ENCODE measurements at places on chromosomes 4 and X.

GRCh38 chrX:111506826-111507225 is 4.6 kb upstream of the SERTM2 start:
- DNase-seq, result no peak

- DNase-seq, result no peak
These were observed 61.3 kb downstream of the AR start for GRCh38 chrX:67604979-67605703.

DNA sequence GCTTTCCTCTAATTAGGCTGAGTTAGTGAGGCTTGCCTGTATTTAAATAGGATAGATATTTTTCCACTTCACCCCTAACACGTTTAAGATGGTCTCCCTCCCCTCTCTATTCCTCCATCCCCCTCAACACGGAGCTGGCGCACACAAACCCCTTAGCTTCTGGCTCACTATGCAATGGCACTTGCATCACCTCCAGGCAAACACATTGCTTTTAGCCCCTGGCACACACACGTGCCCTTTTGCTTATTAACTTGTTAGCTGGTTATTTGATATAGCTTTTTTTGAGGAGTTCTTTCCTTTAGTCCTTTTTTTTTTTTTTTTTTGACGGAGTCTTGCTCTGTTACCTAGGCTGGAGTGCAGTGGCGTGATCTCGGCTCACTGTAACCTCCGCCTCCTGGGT is 94.3 kb downstream of the HDAC8 start:
- DNase-seq, result no peak

GRCh38 chr4:170157670-170158069 is 67.9 kb upstream of the AADAT start:
- DNase-seq, result no peak

GRCh38 chr4:153950100-153950979 is 161.5 kb upstream of the SFRP2 start:
- no peak for DNase-seq

DNA sequence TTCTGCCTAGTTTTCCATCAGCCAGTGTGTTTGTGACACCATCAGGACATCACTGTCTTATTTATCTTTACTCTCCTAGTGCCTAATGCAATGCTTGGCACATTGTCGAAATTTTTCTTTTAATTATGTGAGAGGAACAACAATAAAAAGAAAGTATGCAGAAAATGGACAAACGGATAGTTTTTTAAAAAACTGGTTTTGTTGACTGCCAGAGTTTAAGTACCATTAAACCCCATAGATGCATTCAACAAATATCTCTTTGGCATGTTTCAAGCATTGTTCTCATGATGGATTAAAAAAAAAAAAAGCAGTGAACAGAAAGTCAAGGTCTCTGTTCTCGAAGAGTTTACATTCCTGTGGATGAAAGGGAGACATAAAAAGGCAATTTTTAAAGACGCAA is 398.4 kb downstream of the PPP3CA start:
- DNase-seq, result no peak

DNA sequence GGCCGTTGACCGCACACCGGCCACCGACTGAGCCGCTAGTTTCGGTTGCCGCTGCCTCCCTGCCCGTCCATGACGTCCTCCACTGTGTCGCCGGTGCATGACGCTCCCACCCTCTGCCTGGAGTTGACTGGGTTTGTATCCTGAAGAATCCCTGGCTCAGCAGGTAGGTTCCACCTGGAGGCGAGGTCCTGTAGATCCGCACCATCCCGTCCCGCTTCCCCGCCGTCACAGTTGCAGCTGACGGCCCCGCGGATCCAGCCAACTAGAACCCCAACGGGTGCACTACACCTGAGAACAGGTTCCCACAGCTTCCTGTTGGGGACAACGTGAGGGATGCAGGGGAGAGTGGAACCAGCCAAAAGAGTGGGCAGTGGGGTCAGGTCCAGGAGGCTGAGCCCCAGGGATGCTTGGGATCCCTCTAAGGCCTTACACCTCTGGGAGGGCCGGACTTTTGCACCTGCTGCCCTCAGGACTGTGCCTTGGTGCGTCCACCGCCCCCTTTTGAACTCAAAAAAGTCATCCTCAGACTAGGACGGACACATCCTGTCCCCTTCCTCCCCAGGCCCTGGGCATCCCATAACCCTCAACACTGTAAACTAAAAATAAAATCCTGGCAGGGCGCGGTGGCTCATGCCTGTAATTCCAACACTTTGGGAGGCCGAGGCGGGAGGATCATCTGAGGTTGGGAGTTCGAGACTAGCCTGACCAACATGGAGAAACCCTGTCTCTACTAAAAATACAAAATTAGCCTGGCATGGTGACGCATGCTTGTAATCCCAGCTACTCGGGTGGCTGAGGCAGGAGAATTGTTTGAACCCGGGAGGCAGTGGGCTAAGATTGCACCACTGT is 1.1 kb upstream of the SLBP start:
- no peak for DNase-seq

DNA sequence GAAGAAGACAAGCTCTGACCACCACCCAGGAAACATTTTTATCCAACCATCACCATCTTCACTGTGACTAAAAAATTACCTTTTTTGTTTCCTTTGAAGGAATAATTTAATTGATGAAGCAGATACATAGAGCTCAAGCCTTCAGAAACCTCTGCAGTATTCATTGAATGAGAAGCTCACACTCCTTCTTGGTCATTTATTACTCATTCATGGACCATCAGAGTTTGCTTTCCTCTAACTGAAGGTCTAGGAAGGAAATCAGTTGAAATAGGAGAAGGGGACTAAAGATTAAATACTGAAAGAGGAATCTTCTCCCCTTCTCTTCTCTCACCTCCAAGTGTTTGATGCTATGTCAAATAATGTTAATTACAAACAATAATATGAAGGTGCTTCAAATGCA is 290.6 kb upstream of the KLF3 start:
- DNase-seq, result no peak

- DNase-seq, result no peak
These were observed 131.8 kb downstream of the SCFD2 start for GRCh38 chr4:53234111-53234510.

DNA sequence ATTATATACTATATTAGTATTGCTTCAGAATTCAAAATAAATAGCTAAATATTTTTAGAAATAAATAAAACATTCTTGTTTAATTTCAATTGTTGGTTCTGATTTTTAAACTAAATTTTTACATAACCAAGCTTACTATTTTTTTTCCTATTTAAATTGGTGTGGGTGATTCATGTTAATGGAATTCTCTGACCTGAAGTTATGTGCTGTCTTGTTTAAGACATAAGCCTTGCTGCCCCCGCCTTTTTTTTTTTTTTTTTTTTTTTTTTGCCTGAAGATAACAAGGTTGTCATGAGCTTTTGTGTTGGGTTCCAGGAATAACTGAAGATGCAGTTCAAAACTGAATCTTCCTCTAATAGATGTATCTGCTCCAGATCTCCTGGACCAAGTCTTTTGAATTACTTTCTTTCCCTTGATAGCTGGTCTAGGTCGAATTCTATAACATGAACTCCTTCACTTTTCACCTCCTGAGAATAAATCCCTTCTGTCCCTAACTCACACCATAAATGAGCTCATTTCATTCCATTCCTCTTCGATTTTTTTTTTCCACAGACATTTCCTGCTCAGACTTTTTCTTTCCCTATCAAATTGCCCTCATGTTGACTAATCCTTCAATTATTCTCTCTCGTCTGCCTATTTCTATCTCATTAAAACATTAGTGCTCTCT is 261.5 kb upstream of the FTHL17 start:
- no peak for DNase-seq

- no peak for DNase-seq
These were observed 44.3 kb downstream of the TBC1D9 start for GRCh38 chr4:140711910-140712309.

DNA sequence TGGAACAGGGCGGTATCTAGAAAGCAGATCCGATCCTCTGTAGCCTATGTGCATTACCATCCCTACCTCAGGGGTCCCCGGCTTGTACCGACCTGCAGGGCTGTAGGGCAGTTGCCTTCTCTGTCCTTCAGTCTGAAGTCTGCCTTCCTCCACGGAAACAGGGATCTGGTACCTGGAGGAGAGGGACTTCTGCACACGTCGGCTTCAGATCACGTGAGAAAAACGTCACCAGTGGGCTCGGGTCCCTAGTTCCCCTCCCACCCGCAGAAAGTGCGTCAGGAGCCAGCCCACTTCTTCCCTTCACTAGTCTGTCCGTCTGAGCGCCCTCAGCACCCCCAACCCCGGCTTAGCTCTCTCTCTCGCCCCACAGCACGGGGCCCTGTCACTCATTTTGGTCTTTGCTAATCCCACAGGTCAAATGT is at the start of gene TCEAL5:
TSS of gene TCEAL5 (minus strand) at position 170 of the 422 bp plus-strand sequence. CDS start 2,187 bp downstream, outside the sequence.
- DNase-seq, result no peak

DNA sequence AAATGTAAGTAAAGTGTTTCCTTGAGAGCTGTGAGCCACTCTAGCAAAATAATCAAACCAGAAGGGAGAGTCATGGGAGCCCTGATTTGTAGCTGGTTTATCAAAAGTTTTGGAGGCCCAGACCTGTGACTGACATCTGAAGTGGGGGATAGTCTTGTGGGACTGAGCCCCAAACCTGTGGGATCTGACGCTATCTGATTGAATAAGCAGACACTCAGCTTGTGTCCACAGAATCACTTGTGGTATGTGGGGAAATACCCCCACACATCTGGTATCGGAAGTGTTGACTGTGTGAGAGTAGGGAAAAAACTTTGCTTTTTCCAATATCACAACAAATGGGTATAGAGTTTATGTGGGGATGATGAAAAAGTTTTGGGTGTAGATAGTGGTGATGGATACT is 35.4 kb downstream of the FUNDC1 start:
- no peak for DNase-seq

DNA sequence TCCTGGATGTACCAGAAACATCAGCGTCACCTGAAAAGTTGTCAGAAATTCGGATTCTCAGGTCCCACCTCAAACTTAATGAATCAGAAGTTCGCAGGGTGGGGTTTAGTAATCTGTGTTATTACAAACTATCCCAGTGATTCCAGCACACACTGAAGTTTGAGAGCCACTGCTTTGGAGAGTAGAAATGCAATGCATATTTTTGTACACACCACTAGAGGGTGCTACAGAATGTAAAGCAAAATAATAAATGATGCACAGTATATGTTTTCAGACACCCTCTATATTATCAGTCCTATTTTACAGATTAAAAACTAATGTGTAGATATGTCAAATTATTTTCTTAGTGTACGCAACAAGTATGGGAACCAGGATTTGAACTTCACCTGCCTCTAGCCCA is 2.4 kb upstream of the MORF4L2 start:
- DNase-seq, result no peak

- no peak for DNase-seq
These were observed 157.4 kb upstream of the AMOT start for GRCh38 chrX:112997991-112998390.

DNA sequence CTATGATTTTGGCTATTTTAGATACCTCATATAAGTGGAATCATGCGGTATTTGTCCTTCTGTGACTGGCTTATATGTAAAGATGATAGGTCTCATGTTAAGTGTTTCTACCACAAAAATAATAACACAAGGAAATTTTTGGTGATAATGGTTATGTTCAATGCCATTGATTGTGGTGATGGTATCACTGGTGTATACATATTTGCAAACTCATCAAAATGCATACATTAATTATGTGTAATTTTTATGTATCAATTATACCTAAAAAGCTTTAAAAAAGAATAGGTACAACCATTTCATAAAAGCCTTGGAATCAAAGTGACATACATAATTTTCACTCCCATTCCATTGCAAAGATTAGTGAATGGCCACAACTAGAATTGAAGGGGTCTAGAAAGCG is 178.3 kb upstream of the FMR1 start:
- DNase-seq, result no peak

DNA sequence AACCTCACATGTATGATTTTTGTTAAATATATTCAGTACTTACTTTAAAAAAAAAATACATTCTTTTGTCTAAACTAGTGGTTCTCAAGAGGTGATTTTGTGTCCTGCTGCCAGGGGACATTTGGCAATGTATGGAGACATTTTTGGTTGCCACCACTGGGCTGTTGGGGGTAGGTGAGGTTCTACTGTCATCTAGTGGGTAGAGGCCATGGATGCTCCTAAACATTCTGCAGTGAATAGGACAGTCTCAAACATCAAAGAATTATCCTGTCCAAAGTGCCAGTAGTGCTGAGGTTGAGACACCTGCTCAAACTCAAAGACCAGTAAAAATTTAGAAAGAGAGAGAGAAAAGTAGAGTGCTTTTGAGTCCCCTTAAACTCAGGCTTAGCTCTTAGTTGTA is 32.9 kb upstream of the PGM2 start:
- DNase-seq, result no peak

DNA sequence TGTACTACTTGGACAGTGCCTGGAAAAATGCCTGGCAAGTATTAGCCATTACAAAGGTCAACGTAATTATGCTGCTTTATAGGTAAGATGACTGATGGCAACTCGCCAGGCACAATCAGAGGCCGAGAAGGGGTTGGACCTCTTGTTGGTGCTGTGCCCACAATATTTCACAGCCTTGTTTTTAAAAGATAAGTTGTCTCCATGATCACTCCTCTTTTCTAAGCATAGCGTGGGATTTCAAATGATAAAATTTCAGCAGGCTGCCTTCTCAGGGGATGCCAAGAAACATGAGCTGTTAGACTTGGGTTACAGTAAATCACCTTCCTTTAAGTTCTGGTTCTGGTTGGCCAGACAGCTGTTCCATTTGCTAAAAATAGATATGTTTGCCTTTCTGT is 26.9 kb downstream of the HOPX start:
- no peak for DNase-seq

DNA sequence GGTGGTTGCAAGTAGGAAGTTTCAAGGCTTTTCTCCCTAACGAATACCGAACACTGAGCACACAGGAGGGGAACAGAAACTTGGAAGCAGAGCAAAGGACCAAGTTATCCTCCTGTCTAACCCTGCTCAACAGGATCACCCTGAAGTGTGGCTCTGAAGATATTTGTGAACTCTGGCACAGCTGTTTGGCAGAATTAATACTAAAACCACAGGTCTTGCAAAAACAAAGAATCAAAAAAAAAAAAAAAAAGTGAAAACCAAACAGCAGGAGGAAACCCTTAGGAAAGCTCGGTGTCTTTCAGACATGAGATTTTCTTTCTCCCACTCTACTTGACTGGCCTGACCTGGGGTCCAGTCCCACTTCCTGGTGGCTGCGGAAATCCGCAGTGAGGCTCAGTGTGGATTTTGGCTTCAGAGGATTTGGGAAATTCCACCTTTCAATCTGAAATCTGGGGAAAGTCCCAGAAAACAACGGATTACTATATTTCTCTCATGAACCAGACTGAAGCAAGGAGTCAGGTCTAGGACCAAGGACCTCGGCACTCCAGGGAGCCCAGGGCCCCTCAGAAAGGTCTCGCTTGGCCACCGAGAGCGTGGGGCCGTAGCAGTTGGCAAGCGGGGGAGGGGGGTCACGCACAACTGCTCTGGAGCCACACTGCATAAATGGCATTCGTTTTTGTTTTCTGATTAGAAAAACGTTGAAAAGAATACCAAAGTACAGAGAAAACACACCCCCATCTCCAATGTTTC is 867 bp downstream of the TIFA start:
- no peak for DNase-seq
